Tibial artery (tissue), 4 donors: ENCODE measurements at places on chromosomes 12 and 14.
A peak's percentile ranks its signal among the peaks of the same experiment; 100 is the strongest.

DNA sequence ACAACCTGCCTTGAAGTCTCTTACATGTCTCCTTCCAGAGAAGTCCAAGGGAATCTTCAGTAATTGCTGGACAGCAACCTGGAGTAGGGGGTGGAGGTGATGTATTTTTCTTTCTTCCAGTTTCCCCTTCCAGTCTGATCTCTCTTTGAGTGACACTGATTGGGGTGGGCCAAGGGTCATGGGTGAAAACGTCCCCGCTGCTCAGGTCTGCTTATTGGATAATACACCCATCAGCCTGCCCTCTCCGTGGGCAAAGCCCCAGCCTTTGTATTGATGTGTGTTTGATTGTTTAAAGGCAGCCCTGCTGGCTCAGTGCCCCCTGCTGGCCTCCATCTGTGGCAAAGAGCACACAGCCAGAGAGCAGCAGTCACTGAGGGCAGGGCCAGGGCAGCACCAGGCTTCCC, 35.7 kb upstream of the ATP2A2 start:
- no peak for DNase-seq

GRCh38 chr12:56450241-56450640, 1.0 kb upstream of the TIMELESS start:
- DNase-seq, result no peak

DNA sequence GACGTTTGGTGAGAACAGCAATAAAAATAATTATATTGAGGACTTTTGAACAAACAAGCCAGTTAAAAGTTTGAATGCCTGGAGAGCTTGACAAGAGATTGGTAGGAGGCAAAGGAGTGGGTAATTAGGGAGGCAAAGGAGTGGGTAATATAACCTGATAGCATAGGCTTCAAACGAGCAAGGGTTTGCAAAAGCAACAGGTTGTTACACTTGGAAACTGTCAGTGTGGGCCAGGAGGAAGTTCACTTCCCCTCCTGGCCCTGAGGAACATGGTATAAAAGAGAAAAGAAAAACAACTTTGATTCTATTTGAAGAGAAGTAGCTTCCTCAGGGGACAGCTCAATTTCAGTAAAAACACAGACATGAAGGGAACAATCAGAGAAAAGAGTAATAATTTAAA, 121.7 kb downstream of the CCER1 start:
- no peak for DNase-seq

- DNase-seq, result no peak
Observed at GRCh38 chr12:113683574-113683973, 211.9 kb upstream of the LHX5 start.

- no peak for DNase-seq
Observed at GRCh38 chr12:63766498-63766897, 13.2 kb upstream of the RXYLT1 start.

- DNase-seq, result no peak
Observed at GRCh38 chr12:57838594-57839302, 7.8 kb downstream of the CTDSP2 start.

- no peak for DNase-seq
Observed at GRCh38 chr12:23694307-23694706, 255.2 kb downstream of the SOX5 start.

DNA sequence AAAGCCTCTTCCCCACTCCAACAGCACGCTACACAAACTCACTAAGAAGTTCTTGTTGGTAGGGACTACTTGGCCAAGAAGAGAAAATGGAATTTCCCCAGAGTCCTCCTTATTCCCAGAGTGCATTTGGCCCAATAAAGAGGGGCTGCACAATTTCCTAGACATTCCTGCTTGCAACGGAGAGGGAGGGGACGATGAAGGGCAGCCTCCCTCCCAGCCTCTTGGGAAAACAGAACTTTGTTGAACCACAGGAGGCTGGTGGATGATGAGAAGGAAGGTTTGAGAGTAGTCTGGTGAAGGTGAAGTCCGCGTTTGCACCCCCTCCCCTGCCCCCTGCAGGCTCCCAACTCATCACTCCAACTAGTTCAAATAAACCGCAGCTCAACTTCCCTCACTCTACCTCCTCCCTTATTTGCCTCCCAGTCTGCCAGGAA, 19.1 kb upstream of the TBX3 start:
- no peak for DNase-seq

- DNase-seq, result no peak
Observed at GRCh38 chr12:53552361-53553327, 45.4 kb upstream of the NPFF start.

GRCh38 chr14:58408681-58409215, 13.0 kb downstream of the TOMM20L start:
- no peak for DNase-seq

GRCh38 chr14:83085136-83085535, 1551.5 kb upstream of the SEL1L start:
- DNase-seq, result no peak

GRCh38 chr14:95341564-95341963, 21.9 kb upstream of the CLMN start:
- DNase-seq, result no peak

GRCh38 chr14:101007765-101008164, 104.2 kb upstream of the RTL1 start:
- DNase-seq, result no peak

GRCh38 chr12:123657211-123657610, 13.7 kb upstream of the TCTN2 start:
- no peak for DNase-seq

DNA sequence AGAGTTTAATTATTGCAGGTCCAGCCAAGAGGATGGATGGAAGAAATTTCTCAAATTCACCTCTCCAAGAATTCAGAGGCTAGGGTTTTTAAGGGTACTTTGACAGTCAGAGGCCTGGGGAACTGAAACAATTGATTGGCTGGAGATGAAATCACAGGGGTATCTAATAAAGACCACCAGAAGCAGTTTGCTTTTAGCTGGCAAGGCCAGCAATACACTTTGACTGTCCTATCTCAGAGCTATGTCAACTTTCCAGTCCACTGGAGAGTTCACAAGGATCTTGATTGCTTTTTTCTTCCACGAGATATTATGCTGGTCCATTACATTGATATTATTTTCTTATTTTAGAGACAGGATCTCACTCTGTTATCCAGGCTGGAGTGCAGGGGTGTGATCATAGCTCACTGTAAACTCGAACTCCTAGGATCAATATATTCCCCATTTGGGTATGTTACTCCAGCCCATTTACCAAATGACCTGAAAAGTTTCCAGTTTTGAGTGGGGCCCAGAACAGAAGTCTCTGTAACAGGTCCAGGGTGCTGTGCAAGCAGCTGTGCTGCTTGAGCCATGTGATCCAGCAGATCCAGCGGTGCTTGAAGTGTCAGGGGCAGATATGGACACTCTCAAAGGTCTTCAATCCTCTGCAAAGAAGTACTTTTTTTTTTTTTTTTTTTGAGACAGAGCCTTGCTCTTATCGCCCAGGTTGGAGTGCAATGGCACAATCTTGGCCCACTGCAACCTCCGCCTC, 17.2 kb upstream of the ATF7 start:
- no peak for DNase-seq

GRCh38 chr14:64082837-64083236, 211.3 kb downstream of the ESR2 start:
- peak; percentile 30 for DNase-seq

GRCh38 chr12:113861708-113862312, 104.3 kb downstream of the RBM19 start:
- DNase-seq, result no peak

DNA sequence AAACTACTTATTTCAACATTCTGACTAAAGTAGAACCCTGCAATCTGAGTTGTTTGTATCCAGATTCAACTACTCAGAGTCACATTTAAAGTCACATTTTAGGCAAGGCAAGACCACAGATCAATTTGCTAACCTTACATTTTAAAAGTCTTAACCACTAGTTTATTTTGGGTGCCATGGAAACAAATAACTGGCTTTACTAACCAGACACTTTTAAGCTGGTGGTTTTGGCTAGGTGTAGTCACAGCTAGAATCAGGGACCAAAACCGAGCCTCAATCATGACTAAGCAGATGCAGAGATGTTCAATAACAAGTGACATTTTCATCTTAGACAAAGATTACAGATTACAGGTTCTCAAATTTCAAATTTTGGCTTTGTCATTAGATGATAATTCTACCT, 115.3 kb downstream of the PDE6H start:
- DNase-seq, result no peak

DNA sequence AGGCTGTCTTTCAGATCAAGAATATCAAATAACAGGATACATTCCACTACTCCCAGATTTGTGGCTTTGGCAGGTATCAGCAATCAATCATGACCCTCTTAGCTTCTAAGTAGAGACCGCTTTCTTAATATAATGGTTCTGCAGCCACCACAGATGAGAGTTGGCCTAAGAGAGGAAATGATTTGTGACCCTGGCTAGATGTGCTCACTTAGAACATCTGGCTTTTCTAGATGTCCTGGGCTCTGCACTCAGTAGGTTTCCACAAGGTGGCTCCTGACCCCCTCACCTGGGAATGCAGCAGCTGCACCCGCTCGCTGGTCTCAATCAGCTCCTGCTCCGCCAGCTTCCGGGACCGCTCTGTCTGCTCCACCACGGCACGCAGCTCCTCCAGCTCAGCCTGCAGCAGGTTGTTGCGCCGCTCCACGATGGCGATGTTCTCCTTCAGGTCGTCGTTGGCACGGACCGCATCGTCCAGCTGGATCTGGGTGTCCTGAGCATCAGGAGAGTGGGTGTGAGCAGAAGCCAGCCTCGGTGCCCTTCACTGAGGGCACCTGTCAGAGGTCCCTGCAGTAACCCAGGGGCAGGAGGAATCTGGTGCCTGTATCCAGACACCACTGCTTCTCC, 8.9 kb downstream of the CMTM5 start:
- DNase-seq, result no peak

DNA sequence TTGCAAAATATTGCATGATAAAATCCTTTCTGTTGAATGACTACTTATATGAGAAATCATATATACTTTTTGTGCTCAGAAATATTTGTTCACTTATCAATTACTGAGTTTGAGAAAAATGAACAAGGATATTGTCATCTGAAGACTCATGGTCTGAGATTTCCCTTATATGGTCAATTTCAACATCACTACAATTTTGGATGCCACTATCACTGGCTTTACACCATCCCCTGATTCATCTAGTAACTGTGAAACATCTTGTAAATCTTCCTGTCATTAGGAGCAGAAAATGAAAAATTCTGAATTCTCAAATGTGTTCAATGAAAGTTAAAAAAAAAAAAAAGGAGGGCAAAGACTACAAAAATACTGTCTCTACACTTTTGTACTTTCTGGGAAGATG, 21.8 kb upstream of the GXYLT1 start:
- no peak for DNase-seq

- no peak for DNase-seq
Observed at GRCh38 chr14:57038689-57039088, 228.4 kb upstream of the OTX2 start.

- no peak for DNase-seq
Observed at GRCh38 chr14:69002069-69002468, 23.0 kb upstream of the ACTN1 start.

DNA sequence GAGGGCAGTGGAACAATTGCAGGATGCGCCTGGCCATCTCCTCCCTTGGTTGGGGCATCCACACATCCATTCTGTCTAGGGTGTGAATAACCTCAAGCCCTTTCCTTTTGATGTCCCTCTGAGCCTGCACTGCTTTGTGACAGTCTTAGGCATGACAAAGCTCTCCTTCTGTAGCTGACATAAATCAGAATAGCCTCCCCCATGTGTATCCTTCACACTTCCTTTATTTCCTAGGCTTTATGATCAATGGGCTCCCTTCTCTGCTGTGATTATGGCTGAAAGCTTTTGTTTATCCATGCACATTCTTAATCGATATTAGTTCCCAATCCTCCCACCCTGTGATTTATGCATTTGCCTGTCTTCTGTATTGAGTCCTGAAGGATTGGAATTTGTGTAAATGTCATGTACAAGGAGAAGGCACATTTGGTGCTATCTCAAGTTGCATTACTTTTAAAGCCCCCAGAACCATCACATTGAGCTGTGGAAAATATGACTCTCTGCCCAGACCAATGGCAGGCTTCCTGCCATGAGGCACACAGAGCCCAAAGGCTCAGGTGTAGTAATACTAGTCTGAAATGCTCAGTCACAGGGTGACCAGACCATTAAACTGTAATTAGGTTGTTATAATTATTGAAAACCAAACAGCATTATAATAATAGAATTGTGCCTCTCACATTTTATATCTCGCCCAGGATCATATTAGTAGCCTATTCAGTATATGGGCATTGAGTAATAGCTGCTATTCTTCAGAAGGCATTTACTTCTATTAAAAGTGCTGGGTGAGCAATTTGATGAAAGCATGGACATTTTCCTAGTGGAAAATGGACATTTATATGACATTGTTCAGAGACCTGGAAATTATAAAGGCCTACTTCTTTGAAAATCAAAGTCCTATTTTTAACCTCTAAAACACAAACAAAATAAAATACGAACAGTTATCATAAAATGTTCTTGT, 14.0 kb downstream of the EMP1 start:
- DNase-seq, result no peak

GRCh38 chr12:97595936-97596335, 133.3 kb downstream of the RMST start:
- DNase-seq, result no peak

DNA sequence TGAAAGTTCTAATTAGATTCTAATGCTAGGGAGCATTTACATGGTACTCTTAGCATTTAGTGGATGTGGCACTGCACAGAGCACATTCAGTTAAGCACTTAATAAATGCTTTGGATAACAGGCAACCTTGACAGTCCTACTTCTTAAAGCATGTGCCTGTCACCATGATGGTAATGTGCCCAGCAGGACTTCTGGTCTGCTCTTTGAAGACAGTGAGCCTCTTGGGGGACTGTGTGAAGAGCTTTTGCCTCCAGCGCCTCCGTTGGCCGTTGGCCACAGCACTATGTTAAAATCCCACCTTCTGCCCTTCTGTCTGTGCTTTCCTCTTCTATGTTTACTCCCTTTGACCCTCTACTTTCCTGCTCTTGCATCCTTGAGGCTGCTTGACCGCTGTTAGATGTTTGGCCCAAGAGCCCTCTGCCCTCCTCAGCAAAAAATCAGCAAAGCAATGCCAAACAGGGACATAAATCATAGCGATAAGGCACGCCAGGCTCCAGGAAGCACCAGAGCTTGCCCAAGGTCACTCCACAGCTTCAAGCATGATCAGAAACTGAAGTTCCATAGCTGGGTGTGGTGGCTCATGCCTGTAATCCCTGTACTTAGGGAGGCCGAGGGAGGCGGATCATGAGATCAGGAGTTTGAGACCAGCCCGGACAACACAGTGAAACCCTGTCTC, 8.3 kb downstream of the CDKL1 start:
- DNase-seq, result no peak

- DNase-seq, result no peak
Observed at GRCh38 chr12:116504438-116504837, 54.7 kb upstream of the MAP1LC3B2 start.

GRCh38 chr12:50055831-50056638, 1.4 kb upstream of the ASIC1 start:
- no peak for DNase-seq
